Stimulated activated CD4-positive, alpha-beta T cell treated with anti-CD3 and anti-CD28 coated beads, TNF-alpha, amount 100 ng/mL, for 48 hours (primary cell): ENCODE measurements at places on chromosomes 6 and 20.
A peak's percentile ranks its signal among the peaks of the same experiment; 100 is the strongest.

DNA sequence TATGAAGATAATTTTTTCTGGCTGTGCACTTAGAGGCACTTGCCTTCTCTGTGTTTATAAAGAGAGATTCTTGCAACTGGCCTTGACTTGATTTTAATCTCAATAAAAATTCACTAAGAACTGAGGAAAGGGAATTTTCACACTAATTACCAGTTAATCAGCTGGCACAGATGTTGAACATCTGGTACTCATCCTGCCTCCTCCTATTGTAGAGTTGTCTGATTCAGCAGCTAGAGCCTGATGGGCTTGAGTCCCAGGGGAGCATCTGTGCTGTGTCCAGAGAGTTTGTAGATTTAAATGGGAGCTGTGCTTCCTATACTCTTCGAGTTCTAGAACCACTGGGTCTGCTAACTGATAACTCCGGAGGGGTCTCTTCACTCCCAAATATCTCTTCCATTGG lies 284.4 kb upstream of the RNF24 start:
- no peak for DNase-seq

GRCh38 chr6:146889303-146889702 lies 290.5 kb downstream of the ADGB start:
- no peak for DNase-seq

DNA sequence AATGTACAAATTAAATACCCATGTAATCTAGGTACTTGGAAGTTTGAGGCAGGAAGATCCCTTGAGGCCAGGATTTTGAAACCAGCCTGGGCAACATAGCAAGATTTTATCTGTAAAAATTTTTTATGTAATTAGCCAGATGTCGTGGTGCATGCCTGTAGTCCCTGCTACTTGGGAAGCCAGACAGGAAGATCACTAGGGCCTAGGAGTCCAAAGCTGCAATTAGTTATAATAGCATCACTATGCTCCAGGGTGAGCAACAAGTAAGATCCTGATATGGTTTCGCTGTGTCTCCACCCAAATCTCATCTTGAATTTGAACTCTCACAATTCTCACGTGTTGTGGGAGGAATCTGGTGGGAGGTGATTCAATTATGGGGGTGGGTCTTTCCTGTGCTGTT lies 535.8 kb downstream of the TENT5A start:
- no peak for DNase-seq

GRCh38 chr6:35731736-35732532 lies 4.9 kb upstream of the ARMC12 start:
- DNase-seq = peak; percentile 97

DNA sequence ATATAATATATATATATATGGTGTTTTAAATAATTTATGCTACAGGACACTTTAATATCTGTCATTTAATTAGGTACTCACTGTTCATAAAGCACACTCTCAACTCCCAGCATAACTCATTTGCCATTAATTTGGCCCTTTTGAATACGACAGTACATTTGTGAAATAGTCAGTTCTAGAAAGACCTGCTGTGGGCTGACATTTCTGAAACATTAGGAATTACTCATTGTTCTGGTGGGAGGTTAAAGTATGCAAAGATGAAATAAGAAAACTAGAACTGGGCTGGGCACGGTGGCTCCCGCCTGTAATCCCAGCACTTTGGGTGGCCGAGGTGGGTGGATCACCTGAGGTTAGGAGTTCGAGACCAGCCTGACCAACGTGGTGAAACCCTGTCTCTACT lies 497.5 kb downstream of the UTRN start:
- no peak for DNase-seq

DNA sequence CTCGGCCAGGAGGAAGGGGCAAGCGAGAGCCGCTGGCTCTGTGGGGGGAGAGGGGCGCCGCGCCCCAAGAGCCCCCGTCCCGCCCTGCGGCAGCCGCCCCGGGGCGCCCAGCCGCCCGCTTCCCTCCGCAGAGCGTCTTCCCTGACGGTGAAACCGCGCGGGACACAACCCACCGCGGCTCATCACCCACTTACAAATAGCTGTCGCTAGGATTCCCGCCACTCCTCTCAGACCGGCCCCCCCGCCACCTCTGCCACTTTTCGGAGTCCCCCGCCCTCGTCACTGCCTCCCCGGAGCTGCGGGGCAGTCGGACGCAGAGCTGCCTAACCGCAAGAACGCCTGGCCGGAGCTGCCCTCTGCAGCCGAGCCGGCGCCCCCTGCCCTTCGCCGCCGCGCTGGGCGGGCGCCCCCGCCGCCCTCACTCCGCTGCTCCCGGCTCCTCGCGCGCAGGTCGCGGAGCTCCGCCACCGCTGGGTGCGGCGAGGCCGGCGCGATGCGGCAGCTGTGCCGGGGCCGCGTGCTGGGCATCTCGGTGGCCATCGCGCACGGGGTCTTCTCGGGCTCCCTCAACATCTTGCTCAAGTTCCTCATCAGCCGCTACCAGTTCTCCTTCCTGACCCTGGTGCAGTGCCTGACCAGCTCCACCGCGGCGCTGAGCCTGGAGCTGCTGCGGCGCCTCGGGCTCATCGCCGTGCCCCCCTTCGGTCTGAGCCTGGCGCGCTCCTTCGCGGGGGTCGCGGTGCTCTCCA lies at the start of gene SLC35D3:
Gene SLC35D3 (plus strand): TSS at position 366 of the 749 bp plus-strand sequence. CDS start 128 bp downstream, at position 494.
- no peak for DNase-seq

GRCh38 chr20:50136822-50137599 lies 16.5 kb downstream of the PEDS1 start:
- DNase-seq = no peak

DNA sequence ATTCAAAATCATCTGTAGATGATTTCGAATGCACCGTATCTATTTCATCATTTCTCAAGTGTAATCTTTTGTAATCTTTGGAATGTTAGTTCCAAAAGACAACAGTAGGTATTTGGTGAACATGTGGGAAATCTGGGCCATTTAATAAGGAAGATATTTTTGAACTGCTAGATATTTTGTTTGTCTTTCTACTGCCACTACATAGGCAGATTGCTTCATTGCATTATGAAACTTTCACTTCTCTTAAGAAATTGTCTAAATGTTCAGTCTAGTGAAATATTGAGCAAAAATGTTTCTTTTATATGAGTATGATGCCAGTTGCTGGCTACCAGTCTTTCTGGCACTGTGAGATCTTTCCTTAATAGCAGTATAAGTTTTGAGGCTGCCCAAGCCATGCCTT lies 527.8 kb upstream of the RNF217 start:
- DNase-seq = no peak

GRCh38 chr20:43985121-43985520 lies 70.5 kb downstream of the TOX2 start:
- DNase-seq = no peak

- DNase-seq = no peak
Measured at GRCh38 chr6:153849072-153849779, 189.8 kb upstream of the OPRM1 start.

DNA sequence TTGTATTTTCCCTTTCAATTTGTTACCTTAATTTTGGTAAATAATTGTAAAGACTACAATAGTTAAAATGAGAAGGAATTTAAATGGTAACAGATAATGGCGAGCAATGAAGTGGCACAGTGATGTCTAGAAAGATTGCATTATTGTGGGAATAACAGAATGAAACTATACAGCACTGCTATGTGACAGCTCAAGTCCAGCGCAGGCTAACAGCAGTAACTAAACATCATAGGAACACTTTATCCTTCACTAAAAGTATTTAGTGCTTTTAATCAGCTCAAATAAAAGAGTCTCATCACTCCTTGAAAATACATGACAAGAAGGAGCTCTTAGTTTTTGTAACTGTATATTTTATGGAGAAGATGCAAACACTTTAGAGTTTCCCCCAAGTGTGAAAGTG lies 190.8 kb downstream of the TENT5A start:
- no peak for DNase-seq

GRCh38 chr6:19979986-19980385 lies 142.8 kb downstream of the ID4 start:
- DNase-seq = no peak

GRCh38 chr20:15699431-15700146 lies 873.7 kb downstream of the KIF16B start:
- no peak for DNase-seq

- no peak for DNase-seq
Measured at GRCh38 chr20:50292591-50293283, 102.1 kb downstream of the CEBPB start.

GRCh38 chr6:129593233-129593564 lies 116.8 kb downstream of the ARHGAP18 start:
- no peak for DNase-seq

DNA sequence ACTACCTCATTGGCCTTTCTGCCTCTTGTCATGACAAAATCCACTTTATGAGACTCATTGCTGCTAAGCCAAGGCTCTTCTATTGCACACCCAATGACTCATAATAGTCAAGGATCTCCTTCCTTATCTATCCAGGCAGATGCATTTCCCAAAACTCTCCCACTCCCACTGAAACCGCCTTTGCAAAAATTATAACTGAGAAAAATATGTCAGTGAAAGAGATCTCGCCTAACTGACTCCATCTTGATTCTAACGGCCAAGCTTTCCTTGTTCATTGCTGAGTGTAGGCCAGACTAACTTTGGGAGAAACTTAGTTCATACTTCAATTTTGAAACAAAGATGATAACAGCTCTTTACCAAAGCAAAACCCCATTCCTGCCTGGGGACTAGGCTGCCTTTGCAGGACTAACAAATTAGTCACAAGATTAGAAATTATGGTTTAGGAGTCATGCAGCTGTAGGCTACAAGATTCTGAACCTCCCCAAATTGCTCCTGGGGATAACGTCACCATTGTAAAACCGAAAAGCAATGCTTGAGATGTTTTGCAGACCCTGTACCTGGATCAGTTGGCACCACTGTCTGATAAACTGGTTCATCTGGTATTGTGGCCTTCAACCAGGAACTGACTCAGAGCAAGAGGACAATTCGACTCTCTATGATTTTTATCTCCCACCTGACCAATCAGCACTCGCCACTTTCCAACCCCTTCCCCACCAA lies 47.1 kb downstream of the HAO1 start:
- no peak for DNase-seq

- no peak for DNase-seq
Measured at GRCh38 chr6:106666282-106667021, 37.1 kb downstream of the QRSL1 start.

GRCh38 chr6:31152781-31153180 lies 4.8 kb downstream of the CCHCR1 start:
- DNase-seq = no peak

DNA sequence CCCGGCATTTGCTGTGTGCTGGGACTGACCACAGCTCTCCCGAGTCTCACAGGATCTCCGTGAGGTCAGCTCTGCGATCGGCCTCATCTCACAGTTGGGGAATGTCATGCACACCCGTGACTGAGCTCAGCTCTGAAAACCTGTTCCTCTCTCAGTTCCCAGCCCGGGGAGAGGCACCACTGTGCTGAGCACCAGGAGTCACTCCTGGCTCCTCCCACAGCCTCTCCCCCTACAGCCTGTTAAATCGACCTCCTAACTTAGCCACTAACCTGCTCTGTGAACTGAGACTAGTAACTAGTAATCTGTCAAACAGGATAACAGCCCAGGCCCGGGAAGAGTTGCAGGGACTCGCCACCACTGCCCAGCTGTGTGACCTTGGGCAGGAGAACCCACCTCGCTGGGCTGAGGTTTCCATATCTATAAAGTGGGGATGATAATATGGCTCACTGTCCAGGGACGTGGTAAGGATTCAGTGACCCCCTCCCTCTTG lies 20.1 kb upstream of the NOL4L start:
- no peak for DNase-seq

DNA sequence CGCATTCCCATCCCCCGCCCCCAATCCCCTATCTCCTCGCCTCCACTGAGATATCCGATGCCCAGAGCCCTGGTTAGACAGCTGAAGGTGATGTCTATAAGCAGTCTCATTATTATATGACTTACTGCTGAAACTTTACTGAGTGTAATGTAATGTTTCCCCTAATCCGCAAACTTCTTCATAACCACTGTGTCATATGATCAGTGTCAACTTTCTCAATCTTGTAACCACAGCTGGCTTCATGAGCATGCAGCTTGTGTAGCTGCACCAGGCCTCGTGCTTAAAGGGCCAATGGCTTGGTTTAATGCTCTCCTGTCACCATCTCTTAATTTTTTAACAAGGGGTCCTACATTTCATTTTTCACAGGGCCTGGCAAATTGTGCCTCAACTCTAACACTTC lies 8.1 kb downstream of the ASIP start:
- DNase-seq = no peak

GRCh38 chr20:37519508-37520418 lies 1.3 kb upstream of the NNAT start:
- DNase-seq = no peak

DNA sequence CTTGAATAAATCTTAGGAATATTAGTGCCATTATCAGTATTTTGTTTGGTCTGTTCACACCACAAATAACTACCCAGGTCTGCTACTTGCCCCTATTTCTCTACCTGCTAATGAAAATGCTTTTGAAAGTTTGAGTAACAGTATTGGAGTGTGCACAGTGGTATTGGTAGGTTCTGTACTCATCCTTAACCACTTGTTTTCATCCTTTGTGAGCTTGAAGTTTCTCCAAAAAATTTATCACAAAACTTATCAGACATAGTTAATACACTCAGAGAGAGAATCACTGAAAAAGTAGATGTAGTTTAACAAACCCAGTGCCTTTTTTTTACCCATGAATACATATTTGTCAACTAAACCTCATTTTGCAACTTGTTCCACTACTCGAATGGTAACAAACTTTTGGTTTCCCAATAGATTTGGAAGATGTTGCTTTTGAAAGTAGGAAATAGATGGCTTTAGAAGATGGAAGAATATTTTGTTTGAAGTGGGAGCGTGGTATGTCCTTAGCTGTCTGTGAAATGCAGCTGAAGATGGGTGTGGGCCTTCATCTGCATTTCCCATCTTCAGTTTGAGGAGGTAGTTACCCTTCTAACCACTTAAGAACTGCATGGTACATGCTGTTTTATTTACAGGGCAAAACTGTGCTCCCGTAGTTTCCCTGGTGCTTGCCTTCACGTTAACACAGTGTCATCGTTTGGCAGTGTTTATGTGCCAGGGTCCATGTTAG lies 9.0 kb downstream of the PTPN1 start:
- DNase-seq = no peak

DNA sequence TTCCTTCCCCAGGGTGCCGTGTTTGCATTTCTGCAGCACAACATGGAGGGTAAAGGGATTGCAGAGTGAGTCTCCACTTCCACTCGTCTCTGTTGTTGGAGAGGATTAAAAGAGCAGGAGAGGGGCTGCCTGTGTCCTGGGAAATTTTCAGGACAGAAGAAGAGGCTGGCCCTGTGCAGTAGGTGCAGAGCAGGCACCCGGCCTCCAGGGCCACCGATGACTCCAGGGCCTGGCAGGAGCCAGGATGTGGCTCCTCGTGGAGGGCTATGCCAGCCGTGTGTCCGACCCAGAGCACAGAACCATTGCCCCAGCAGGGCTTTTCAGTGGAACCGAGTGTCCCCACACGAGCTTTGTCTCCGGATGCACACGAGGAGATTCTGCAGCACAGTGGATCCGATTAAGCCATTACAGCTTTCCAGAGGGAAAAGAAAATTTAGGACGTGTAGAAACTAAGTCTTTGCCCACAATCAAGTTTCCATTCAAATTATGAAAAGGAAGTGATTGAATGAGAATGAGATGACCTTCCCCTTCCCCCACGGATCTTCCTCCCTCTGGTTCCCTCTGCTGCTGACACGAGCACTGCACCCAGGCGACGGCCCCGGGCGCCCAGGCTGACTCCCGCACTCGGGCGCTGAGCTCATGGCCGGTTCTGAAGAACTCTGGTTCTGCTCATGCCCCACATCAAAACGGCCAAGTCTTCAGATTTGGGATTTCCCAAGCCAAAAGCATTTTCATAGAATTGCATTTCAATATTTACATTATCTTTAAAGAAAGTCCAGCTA lies 43.1 kb upstream of the UNC93A start:
- DNase-seq = no peak

- peak; percentile 8 for DNase-seq
Measured at GRCh38 chr20:23446505-23446904, 6.2 kb downstream of the CST11 start.

- DNase-seq = no peak
Measured at GRCh38 chr6:102885165-102885564, 1491.7 kb downstream of the GRIK2 start.
